ENCODE measurements at places on chromosomes 2 and 18.

GRCh38 chr2:46963941-46964673, 48.5 kb upstream of the MCFD2 start:
- DNase-seq: no peak

- DNase-seq: no peak
Observed at GRCh38 chr2:142058149-142058548, 72.7 kb downstream of the LRP1B start.

DNA sequence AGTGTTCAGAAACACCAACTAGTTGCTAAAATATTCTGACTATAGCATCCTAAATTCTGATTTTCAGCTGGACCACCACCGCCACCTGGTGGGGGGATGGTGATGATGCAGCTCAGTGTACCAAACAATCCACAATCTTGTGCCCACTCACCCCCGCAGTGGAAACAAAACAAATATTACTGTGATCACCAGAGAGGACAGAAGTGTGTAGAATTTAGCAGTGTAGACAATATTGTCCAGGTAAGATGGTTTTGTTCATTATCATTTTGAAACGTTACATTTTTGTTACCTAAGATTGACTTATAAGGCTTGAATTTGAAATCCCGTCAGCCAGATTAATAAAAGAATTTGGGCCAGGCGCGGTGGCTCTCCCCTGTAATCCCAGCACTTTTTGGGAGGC, 31.7 kb upstream of the UBXN4 start:
- peak; percentile 57 for DNase-seq

DNA sequence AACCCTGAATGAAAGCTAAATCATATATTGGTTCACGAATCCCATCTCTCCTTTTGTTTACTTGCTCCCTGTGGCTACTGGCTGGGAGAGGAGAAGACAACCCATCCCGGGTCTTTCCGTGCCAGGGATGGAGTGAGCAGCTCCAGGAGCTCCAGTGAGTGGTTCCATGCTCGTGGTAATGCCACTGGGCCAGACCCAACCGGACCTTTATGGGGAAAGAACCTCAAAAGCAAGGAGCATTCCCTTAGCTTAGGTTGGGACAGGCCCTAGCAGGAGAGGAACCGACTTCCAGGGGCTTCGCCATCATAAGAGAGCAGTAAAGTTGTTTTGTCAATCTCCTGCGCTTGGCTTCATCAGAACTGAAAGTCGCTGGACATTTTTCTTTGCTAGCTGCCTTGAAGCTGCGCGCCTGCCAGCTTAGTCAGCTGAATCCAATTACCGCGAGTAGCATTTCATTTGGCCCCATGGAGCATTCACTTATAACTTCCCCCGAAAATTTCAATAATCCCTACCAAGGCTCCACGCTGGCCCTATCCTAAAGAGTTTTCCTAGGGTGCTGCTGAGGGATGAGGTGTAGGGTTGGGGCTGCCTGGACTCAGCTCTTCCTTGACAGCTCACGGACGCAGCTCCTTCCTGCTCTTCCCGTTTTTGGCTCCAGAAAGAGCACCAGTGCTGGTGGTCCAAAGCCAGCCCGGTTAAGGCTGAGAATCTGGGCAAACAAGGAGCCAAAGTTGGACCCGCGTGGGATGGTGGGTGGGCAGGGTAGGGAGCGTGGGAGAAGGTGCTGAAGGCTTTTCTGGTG, 4.9 kb downstream of the HOXD3 start:
- no peak for DNase-seq

GRCh38 chr2:159116922-159117321, 148.5 kb downstream of the TANC1 start:
- DNase-seq: no peak

DNA sequence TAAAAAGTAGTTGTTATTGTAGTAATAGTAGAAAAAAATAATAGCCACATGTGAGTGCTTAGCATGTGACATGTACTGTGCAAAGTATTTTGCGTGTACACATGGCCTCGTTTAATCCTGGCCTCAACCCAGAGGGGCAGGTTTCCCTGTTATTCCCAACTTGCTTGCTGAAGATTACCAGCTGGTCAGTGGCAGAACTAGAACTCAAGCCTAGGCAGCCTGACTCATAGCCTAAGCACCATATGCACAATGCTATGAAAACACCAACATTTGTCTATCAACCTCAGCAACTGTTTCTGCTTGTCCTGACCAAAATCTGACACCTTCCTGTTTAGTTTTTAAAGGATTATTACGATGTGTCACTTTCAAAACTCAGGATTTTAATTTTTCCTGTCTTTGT, 234.9 kb upstream of the SMAD7 start:
- DNase-seq: no peak

GRCh38 chr2:15023221-15023620, 390.7 kb downstream of the LRATD1 start:
- no peak for DNase-seq

DNA sequence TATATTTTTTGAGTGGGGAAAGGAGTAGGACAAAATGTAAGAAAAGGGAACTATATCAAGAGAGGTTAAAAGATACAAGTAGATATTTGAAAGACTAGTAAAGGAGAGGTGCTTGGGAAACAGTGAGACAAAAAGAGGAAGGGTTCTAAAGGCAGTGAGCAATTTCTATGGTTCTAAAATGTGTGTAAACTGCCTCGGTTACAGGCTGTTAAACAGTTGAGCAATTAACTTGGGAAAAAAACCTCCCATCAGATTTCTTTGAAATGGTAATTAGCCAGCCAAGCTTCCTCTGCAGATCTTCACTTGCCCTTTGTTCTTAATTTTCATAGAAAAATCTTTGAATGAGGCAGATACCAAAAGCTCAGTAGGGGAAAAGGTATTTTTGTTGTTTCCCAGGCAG, 238.7 kb upstream of the KCNH7 start:
- no peak for DNase-seq

- no peak for DNase-seq
Observed at GRCh38 chr2:73110168-73111072, 2.3 kb downstream of the RAB11FIP5 start.

GRCh38 chr2:222311319-222311977, 12.7 kb upstream of the PAX3 start:
- DNase-seq: no peak

DNA sequence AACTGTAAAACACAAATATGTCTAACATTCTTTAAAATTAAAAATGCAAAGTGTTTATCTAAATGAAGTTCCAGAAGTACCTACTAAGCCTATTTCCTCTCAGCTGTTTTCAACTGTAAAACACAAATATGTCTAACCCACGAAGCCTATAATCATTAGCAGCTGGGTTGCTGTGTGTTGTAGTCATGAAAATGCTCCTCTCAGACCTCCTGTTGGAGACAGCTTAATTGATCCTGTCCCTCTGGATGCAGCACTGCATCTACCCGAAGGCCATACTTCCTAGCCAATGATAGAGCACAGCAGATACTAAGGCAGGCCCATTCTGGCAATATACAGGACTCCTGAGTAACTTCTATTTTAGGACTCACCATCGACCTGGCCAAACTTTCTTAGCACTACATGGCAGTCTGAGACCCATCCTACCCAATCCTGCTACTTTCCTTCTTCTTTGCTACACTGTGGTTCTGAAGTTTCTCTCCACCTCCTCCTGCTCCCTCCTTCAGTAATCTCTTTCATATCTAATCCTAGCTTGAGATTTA, 92.5 kb upstream of the RBBP8 start:
- DNase-seq: no peak

GRCh38 chr2:31083234-31083993, 54.8 kb downstream of the GALNT14 start:
- DNase-seq: no peak

DNA sequence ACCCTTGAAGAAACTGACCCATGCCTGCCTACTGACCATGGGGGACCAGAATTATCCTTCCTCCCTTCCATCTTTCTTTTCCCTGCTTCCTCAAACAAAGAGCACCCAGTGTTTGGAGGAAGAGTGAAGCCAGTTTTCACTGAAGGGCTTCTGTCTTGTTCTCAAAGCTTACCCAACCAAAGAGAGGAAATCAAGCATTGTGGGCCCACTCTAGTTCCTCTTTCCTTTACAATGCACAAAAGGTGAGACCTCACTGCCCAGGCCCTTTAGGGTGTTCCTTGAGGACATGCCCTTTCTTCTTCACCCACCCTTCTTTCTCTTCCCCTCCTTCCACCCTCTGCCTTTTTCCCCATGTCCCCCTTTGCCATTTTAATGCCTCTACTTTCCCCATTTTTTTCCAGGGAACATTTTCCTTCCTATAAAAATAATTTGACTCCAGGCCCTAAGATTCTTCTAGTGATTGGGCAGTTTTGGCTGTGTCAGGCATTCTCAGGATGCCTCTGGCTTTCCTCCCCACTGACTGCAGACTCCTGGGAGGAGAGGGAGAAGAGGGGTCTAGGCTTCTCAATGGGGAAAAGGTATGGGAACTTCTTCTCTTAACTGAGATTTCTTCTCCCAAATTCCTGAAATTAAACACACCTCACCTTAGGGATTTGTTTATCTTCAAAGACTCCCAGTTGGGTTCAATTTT, 126.6 kb upstream of the RMDN2 start:
- no peak for DNase-seq

GRCh38 chr2:201378496-201379397, 21.6 kb upstream of the FLACC1 start:
- no peak for DNase-seq

GRCh38 chr2:174761837-174762236, 2.4 kb downstream of the CHRNA1 start:
- DNase-seq: no peak

GRCh38 chr2:49973436-49973835, 819.1 kb upstream of the FSHR start:
- no peak for DNase-seq

- DNase-seq: no peak
Observed at GRCh38 chr2:144240656-144241339, 279.1 kb downstream of the ZEB2 start.

- no peak for DNase-seq
Observed at GRCh38 chr2:12333293-12333692, 383.4 kb upstream of the TRIB2 start.

DNA sequence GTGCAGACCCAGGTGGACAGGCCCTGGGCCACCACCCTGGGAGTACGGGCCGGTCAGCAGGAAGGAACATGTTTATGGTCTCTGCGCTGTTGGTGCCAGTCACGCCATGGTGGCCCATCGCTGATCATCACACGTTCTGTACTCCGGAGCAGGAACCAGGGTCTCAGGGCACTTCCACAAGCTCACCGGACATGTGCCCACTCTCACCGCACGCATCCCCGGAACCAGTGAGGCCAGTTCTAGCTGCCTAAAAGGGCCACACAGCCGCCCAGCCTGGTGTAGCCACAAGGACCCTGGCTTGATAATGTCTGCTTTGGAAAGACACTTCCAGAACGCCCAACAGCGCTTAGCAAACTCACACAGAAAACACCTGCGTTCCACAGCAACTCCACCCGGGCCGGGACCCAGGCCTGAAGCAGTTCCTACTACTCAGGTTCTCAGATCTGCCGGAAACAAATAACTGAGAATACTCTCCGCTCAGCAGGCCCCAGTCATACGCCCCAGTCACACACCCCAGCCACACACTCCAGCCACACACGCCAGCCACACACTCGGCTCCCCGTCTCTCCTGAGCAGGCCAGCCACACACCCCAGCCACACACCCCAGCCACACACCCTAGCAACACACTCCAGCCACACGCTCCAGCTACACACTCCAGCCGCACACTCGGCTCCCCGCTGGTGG, 123.3 kb downstream of the HDAC4 start:
- DNase-seq: no peak

GRCh38 chr2:36329746-36330472, 25.7 kb upstream of the CRIM1 start:
- no peak for DNase-seq

Data from globus pallidus (tissue), 1 donor.